ENCODE measurements at places on chromosomes 13 and 19.

DNA sequence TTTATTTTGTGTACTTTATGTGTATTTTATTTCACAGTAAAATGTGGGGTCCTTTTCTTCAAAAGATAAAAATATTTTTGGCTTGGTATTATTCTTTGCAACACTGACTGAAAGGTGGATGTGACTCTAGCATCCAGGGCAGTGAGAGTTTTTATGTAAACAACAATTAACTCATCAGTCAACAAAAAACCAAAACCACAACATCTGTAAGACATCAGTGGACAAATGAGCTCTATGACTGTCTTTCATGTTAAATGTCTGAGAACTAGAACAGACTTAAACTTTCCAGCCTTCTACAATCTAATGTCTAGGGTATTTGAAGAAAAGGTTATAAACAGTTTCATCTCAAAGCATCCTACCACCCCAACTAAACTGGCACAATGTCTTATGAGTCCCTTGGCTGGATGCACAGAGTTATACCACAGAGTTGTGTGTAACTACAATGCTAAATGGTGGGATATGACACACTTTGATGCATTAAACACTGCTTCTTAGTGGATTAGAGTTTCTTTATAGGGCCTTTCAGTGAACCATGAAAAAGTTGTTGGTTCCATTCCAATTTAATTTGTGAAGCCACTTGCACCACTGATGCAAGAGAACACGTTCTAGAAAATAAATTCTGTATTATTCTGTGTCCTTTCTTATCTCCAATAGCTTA, 544.2 kb upstream of the KLF12 start:
- no peak for DNase-seq

- no peak for DNase-seq
These were observed 756.5 kb upstream of the KLHL1 start for GRCh38 chr13:70864731-70865130.

DNA sequence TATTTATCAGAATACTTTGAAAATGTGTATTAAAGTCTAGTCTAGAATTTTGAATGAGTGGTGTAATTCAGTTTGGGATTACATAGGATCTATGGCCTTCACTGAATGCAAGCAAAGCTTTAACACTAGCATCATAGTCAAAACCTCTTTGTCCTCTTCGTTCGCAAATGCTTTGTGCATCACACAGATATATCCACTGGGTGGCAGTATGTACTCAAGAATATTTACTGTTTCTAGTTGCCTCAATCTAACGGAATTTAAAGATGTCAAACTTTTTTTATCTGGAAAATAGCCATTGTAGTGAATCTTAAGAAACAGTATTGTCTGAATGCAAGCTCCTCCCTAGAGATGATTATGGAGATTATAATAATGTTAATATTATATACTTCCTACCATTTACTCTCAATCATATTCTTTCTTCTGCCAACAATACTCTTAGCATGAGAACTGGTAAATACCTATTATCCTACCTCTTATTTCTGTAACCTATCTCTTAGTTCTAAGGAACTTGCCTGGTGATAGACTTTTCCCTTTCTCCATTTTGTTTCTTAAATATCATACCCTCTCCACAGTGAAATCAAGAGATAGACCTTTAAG, 25.8 kb downstream of the LACC1 start:
- DNase-seq = no peak

GRCh38 chr13:41122838-41123237, 9.8 kb downstream of the KBTBD6 start:
- no peak for DNase-seq

- no peak for DNase-seq
These were observed 98.0 kb upstream of the WASF3 start for GRCh38 chr13:26459276-26460131.

- no peak for DNase-seq
These were observed 143.5 kb downstream of the DNAJC15 start for GRCh38 chr13:43166644-43167457.
